ENCODE measurements at places on chromosomes 12 and 14. TPM values are rescaled to one million over a fixed set of nuclear protein-coding genes. Genes with fewer than 3 reads are reported as not detected.

Gene PTHLH
- total RNA-seq: 1.3 TPM

Gene B4GALNT1
- total RNA-seq: 8.1 TPM

Gene TMEM52B
- total RNA-seq: not detected

Gene TOMM20L
- not detected for total RNA-seq

Gene CELA1
- total RNA-seq: not detected

Gene SYNDIG1L
- not detected for total RNA-seq

Gene MGST1
- 354 TPM for total RNA-seq

GRCh38 chr14:48686650-48687049 is 899.5 kb downstream of the RPS29 start:
- no peak for DNase-seq

- DNase-seq: no peak
Observed at GRCh38 chr12:45918818-45919217, 71.6 kb downstream of the SCAF11 start.

GRCh38 chr12:79982086-79983062 is 47.5 kb upstream of the PPP1R12A start:
- no peak for DNase-seq

DNA sequence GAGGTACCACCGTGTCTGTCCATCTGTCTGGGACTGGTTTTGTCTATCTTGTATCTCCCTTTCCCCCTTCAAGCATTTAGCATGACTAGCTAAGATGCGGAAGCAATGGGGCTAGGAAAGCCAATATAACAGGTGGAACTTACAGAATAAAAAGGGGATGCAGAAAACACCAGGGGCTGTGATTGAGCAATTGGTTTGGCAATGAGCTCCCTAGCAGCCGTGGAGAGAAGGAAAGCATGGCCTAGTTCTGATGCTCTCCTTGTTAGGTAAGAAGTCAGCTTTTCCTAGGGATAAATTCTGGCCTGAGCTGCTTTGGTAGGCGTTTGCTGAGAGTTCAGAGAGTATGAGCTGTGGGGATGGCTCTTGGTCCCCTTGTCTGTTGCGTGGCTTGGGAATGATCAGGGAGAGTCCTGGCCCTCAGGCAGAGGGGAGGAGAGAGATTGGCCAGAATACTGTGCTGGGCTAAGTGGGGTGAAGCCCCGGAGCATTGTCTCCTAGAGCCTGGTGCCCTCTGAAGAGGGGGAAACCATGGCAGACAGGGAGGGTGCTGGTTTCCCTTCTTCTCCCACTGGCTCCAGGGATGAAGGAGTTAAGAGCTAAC is 7.1 kb downstream of the SETD1B start:
- no peak for DNase-seq

DNA sequence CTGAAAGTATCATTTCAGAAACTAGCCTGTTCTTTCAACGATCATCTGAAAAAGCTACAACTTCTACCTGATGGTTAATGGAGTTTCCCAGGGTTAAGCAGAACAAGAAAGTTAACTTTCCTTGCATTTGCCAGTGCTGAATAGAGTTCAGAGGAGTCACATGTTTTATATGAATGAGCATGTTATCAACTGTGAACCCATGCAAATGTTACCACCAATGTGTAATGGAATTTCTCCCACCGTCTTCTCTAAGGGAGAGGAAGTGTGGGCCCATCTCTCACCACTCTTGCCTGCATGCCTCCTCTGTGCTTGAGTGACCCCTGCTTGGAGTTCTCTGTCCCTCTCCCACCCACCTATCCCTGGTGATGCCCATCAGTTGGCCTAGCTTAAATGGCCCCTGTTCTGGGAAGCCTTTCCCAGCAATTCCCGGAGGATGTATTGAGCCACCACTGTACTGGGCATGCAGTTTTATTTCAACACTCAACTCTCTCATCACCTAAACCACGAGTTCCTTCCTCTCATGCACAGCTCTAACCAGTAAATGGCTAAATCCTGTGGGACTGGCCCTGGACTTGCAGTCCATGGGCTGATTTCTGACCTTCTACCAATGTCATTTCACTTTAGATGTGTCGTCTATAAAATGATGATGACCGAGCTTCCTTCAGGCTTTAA is 159.8 kb downstream of the RPAP3 start:
- DNase-seq: no peak

GRCh38 chr12:30965613-30965985 is 39.1 kb downstream of the TSPAN11 start:
- DNase-seq: peak; percentile 50

- DNase-seq: no peak
Observed at GRCh38 chr14:67068251-67068650, 121.0 kb upstream of the GARIN2 start.

DNA sequence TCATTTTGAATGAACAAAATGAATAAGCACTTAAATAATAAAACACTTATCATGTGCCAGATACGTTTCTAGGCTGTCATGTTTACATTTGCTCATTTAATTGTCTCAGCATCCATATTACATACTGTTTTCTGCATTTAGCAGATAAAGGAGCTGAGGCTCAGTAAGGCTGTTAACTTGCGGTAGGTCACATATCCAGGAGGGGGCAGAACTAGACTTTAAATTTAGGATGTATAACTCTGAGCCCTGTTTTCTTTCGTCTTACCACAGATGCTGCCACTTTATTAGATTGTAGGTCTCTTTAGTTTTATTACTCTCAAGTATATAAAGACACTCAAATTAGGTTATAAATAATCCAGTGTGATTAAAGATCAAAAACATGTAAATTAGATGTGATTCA is 17.7 kb downstream of the IRAK4 start:
- DNase-seq: no peak

- DNase-seq: no peak
Observed at GRCh38 chr14:24441904-24442239, 704 bp downstream of the SDR39U1 start.

GRCh38 chr12:116266168-116266601 is 11.3 kb downstream of the MED13L start:
- DNase-seq: no peak

- DNase-seq: no peak
Observed at GRCh38 chr14:95329941-95330340, 10.2 kb upstream of the CLMN start.

DNA sequence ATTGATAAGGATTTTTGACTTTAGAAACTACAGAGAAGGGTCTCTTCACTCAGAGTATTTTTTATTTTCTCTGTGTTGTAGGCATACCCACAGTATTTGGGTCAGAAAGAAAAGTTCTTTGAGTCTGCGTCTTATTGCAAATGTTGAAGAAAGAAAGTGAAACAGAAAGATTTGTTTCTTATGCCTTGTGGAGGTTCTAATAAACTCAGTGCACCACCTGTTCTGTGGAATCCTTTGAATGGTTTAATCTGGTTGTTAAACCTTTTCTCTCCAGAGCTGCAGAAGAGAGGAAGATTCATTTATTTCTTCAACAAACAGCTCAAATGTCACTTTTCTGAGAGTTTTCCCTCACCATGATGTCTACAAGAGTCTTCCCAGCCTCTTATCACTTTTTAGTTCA is 146.6 kb upstream of the PLEKHG7 start:
- DNase-seq: no peak
